ENCODE measurements at places on chromosomes 3 and 15.

DNA sequence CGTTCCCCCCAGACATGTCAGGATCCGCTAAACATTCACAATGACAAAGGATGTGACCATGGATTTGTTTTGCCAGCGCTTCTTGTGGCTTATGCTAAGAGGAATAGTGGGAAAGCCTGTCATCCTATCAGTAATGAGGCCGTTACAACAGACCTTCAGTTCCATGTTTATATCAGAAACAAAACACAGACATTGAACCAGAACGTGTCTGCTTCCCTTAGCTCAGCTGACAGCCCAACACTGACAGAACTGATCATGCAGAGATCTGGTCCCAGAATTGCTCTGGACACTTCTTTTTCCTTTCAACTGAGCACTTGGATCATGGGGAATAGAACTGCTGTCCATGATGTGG, 58.3 kb upstream of the MYZAP start:
- DNase-seq = no peak

GRCh38 chr3:186451371-186451770, 89.3 kb upstream of the DGKG start:
- no peak for DNase-seq

DNA sequence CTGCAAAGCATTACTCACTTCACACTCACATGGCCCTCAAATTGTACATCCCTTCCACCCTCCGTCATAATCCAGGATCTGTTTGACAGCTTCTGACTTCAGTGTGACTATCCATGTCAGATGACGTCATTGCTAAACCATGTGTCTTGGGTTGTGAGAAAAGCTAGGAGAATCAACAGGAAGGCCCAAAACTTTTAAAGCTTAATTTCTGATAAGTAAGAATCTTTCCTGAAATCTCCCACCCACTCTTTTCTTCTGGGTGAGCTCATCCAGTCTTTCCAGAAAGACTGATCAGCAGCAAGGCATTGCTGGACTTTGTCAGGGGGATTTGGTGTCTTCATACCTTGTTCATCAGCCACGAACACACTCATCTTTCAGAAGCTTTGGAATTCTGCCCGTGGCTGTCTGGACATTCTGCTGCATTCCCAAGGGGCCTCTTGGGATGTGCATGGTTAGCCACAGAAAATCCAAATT, 11.5 kb upstream of the LMCD1 start:
- DNase-seq = no peak

DNA sequence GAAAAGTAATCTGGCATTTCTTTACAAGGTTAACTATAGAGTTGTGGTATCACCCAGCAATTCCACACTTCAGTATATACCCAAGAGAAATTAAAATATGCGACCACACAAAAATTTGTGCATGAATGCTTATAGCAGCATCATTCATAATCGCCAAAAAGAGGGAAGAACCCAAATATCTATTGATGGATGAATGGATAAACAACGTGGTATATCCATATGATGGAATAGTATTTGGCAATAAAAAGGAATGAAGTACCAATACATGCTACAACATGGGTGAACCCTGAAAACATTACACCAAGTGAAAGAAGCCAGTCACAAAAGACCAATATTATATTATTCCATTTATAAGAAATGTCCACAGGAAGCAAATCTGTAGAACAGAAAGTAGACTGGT, 8.6 kb upstream of the SKOR1 start:
- no peak for DNase-seq

- DNase-seq = no peak
Measured at GRCh38 chr15:90209591-90209990, 8.5 kb downstream of the SEMA4B start.

- DNase-seq = no peak
Measured at GRCh38 chr15:67501836-67502461, 19.0 kb upstream of the C15orf61 start.

- no peak for DNase-seq
Measured at GRCh38 chr3:22122567-22122966, 371.6 kb upstream of the ZNF385D start.

GRCh38 chr3:190848870-190849269, 13.6 kb downstream of the GMNC start:
- no peak for DNase-seq

DNA sequence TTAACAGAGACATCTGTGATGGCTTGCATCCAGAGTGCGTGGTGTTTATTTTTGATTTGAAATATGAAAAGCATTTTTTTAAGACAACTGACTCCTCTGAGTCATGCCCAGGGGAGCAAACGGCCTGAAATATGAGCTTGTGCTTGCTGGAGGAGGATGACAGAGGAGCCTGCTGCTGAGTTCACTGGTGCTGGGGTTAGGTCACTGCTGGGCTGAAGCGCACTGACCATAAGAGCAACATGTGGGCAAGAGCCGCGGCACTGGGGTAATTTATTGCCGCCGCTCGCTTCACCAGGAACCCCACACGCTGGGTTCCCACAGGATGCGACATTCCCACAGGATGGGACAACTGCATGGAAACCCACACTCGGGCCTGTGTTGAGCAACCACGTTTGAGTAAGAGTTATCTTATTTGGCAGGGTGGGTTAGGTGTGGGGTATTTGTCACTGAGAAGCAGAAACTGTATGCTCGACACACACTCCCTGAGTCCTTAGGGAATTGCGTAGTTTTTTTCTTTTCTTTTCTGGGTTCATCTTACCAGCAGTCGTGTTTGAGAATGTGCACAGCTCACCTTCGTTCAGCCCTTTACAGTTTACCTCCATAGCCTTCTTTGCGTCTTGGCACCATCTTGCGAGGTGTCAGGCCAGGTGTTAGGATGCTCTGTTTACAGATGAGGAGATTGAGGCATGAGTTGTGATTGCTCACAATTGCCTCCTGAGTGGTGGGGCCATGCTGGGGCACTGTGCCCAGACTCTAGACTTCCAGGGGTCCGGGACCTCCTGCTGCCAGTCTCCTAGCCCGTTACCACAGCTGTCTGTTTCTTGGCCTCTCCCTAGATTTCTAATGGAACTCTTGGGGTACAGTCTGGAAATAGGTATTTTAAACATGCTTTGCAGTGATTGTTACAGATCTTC, 60.4 kb downstream of the SMAD3 start:
- no peak for DNase-seq

- DNase-seq = no peak
Measured at GRCh38 chr3:177282119-177282655, 84.9 kb upstream of the TBL1XR1 start.

DNA sequence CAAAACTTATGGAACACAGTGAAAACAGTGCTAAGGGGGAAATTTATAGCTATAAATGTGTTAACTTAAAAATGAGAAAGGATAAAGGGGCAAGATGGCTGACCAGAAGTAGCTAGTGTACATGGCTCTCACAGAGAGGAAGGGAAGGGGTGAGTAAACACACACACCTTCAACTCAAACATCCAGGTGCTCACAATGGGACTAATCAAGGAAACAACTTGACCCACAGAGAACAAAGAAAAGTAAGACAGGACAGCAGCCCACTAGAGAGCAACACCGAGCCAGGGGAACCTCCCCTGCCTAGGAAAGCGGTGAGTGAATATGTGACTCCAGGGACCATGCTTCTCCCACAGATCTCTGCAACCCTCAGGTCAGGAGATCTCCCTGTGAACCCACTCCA, 85.0 kb upstream of the UBP1 start:
- no peak for DNase-seq

DNA sequence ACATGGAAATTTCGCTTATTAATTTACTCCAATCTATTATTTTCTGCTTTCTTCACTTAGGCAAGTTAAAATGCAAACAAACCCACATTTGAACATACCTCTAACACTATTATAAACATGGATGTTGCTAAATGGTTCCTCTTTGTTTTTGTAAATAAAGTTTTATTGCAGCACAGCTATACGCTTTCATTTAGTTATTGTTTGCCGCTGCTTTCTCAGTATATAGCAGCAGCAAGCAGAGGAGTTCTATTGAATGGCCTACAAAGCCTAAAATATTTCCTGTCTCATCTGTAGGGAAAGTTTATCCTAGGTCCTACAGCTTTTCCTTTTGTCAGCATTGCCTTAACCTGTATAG, 7.9 kb upstream of the CHD2 start:
- no peak for DNase-seq

DNA sequence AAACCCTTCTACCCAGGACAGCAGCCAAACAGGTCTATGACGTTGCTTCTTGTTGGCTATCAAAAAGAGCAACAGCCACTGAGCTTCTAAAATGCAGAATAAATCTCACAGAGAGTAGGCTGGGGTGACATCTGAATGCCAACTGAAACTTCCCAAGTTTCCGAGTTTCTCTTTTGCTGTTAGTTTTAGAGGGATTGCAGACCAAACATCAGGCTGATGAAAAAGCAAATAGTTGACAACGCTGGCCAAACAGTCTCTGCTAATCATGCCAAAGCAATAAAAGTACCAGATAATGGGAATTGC, 670 bp upstream of the CBLB start:
- DNase-seq = no peak

- no peak for DNase-seq
Measured at GRCh38 chr15:25169318-25169717, 214.5 kb downstream of the SNRPN start.

- DNase-seq = no peak
Measured at GRCh38 chr3:9322780-9323179, 40.1 kb upstream of the THUMPD3 start.

- no peak for DNase-seq
Measured at GRCh38 chr15:57017024-57017423, 98.6 kb downstream of the TCF12 start.

GRCh38 chr15:90903733-90904536, 833 bp downstream of the MAN2A2 start:
- DNase-seq = no peak

GRCh38 chr3:53729618-53730017, 116.6 kb downstream of the CHDH start:
- no peak for DNase-seq

DNA sequence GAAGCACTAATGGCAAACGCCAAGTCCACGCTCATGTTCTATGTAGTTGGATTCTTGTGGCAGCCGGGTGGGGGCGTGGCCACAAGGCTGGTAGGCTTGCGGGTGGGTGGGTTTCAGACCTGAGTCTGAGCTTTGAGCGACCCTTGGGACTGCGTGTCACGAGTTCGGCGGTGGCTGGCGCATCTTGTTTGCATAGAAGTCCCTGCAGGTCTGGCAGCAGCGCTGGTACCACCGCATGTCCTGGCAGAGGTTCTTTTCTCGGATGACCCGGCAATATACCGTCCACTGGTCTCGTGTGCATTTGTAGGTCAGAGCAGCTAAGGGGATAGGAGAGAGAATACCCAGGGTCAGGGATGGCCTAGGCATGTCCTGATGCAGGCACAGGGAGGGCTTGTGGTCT, 241.0 kb upstream of the LYSMD4 start:
- DNase-seq = no peak

DNA sequence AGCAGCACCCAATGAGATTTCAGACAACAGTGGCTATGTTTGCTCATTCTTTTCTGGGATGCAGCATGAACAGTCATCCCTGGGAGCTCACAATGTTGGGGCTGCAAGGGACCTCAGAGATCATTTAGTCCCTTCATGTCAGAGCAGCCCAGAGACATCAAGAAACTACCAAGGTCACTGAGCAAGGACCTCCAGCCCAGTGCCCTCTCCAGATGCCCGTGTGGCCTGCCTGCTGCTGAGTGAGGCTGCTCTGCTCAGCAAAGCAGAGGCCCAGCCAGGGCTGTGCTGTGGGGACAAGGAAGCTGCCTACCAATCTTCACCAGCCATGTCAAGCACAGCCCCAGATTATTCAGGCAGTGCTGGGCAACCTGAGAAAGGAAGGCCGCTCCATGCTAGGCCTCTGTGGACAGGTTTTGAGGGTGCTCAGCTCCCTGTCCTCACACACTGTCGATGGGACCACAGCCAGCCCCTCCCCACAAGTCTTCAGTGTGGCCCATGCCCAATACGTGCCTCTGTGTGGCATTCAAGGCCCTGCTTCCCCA, 99.7 kb downstream of the DAPK2 start:
- DNase-seq = no peak

GRCh38 chr3:102398176-102398575, 36.6 kb upstream of the ZPLD1 start:
- DNase-seq = no peak

DNA sequence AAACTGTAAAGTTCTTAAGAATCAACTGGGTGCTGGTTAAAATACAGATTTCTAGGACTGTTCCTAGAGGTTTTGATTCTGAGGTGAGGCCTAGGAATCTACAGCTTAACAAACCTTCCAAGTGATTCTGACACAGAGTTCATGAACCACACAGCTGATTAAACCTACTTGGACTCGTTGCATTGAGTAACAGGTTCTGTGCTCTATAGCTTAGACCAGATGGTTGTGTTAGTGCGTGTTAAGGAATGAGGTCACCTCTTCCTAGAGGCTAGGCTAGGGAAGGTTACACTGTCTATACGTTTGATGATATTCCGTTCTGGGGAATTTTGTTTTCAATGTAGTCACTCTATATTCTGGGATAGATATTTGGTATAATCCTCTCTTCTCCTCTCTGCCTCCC, 21.9 kb downstream of the EID1 start:
- no peak for DNase-seq

DNA sequence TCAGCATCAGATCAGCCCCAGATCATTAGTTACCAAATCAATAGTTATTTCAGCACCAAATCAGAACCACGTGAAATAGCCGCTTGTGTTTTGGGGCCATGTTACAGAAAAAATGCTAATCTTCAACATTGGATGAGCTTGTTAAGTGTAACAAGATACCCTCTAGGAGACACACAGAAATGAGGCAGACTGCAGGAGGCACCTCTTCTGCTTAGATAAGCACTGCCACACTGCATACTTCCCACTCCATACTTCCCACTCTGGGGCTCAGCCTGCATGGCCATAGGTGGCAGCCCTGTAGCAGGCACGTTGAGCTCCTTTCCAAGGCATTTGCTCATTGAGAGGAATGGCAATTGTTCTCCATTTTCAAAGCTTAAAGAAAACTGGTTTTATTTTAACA, 73.3 kb downstream of the CHCHD6 start:
- DNase-seq = no peak

DNA sequence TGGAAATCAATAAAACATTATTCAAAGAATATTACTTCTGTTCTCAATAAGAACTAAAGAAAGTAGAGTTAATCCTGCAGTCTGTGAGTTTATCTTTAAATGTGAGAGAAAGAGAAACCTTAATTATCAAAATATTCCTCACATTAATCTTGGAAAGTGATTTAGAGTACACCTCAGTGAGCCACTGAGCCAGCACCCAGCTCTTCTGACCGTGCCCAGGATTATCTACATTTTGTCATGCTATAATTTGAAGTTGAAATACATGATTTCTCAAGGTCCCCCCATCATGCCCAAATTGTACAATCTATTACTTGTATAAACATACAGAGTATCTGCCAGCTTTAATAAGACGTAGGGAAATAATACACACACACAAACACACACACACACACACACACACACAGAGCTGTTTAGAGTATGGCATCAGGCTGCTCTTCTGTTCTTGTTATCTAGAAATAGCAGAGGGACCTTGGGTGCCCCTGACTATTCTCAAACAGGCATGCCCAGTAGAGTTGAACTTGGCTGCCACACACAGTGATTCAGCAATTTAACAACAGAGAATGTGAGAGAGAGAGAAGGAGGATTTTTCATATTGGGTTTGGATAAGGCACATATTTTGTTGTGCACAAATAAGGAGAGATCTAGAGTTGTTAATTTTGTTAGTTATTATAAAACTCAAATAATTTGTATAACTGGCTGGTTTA, 74.4 kb downstream of the P2RY1 start:
- DNase-seq = no peak

- no peak for DNase-seq
Measured at GRCh38 chr3:37935756-37936666, 54.6 kb upstream of the VILL start.
